ENCODE measurements at places on chromosomes 7 and 10.

DNA sequence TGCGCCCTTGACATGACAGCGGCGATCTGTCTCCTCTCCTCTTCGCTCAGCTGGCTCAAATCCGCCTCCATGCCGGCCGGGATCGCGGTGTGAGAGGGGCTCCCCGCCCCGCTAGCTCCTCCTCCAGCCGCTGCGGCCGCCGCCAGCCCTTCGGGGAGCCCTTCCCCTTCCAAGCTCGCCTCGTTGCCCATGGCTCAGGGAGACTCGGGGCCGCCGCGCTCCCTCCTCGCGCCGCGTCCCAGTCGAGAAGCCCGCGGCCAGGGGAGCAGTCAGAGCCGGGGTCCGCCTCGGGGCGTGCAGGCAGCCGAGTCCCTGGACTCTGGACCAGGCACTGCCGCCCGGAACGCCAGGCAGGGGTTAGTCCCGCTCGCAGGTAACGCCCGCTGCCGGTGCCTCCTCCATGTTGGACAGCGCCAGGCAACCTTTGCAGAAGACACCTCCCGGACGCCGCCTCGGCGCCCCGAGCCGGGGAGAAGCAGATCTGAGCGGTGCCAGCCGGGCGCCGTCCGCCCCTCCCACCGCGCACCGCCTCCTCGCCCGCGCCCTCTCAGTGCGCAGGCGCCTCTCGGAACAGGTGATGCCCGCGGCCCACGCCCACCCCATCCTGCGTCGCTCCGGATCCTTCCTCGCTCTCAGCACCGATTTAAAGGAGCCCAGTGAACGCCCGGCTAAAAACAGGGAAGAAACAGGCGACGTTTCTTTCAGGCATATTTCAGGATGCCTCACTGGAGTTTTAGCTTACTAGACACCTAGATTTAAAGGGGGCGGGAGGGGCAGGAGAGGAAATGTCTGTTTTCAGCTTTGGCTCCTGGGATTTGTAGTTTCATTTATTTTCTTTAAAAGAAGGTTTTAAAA, at the start of gene PCLO:
TSS of gene PCLO (minus strand) at position 483 of the 855 bp plus-strand sequence. CDS start at position 191, 292 bp downstream.
- peak; percentile 97 for DNase-seq

GRCh38 chr7:18570890-18571478, 75.4 kb downstream of the HDAC9 start:
- DNase-seq, result no peak

DNA sequence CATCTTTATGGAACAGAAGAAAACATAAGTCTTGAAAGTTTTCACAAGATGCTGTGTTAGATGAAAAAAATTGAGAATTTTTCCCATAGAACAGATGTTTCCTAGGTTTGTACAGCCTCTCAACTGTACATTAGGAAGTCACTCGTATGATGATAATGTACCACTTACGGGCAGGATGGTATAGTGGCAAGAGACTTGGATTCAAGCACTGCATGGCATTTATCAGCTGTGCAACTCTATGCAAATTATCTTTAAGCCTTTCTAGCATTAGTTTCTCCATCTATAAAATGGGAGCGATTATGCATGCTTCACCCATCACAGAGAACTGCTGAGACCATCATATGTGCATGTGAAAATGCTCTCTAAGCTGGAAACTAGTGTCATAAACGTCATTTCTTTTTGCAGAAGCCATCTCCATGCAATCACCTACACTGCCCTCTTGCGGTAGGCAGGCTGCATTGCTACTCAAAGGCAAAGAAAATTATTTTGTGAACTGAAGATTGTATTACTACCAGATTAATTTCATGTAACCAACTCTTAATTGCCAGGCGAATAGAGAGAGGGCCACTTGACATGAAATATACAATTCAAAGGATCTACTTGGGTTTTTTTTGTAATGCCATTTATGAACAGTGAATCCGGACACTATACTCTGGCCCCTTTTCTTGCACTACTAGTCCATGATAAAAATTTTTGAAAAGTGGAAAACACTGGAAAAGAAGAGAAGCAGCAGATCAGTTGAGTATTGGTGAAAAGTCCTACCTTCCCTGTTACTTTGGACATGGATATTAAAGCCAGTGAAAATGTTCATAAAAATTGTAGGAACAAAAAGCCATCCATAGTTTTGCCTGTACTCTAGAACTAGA, 102.3 kb downstream of the JAZF1 start:
- peak; percentile 27 for DNase-seq

DNA sequence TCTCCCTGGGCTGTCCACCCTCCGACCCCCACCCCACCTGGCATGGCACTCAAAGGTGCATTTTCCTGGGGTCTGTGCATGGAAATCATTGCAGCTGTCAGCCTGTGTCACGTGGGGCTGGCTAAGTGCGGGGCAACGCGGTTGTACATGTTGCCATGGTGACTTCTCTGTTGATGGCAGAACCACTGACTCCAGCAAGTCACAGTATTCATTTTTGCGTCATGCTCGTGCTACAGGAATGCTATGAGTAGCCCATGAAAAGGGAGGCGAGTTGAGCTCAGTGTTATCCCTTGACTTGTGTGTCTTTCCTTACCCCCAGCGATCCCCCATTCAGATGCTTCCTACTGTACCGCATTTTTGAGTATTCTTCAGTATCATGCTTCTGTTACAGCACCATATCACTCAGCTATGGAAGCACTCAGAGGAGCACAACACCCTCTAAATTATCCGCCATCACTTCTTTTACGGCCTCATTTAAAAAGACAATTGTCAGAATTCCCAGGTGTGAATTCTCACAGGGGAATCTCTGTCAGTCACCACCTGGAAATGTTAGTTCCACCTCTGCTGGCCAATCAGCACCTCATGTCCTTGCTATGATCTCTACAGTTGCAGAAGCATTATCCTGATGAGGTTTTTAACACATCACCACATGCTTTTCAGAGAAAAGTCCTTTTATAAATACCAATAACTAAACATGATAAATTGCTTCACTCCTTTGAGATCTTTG, 194.4 kb upstream of the C7orf33 start:
- DNase-seq, result no peak

DNA sequence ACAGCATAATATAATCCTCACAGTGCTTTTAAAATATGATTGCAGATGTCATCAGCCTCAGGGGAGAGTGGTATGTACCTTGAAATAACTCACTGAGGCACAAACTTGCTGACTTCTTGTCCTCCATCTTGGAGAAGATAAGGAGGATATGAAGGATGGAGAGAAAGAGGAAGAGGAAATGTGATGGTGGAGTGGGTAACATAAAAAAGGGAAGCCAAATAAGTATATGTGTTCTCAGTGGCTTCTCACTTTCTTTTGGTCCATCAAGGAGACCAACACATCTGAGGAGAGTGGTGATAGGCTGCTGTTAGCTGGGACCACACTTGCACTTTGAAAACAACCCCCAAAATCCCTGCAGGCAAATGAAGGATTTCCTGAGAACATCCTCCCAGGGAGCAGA, 21.6 kb upstream of the ZNF37A start:
- no peak for DNase-seq

DNA sequence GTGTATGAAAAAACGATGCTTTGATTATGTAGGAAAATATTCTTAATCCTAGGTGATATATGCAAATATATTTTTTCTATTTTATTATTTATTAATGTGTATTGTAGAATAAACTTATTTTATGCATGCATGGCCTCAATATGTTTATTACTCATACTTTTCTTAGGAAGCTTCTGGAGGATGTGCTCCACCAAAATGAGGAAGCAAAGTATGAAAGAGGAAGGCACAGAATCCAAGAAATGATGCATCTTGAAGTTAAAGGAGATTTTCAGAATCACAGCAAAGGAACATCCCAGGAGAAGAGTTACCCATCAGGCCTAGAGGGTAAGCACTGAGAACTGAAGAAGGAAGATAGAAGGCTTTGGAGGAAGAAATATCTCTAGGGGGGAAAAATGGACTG, 35.0 kb upstream of the MRPS16 start:
- no peak for DNase-seq

GRCh38 chr10:42754155-42755027, 28.2 kb upstream of the BMS1 start:
- DNase-seq, result no peak

Data from NCI-H2227 treated with DMSO at 0.1 percent for 48 hours (cell line).